Ascending aorta (tissue), 2 donors: ENCODE measurements at places on chromosomes 11 and 22. TPM values are rescaled to one million over a fixed set of nuclear protein-coding genes. Genes with fewer than 3 reads are reported as not detected.

The ART1 gene
- 5.6 TPM for total RNA-seq

The PLAAT3 gene
- 21.1 TPM for total RNA-seq

The MPZL3 gene
- total RNA-seq: 0.21 TPM

The VPREB3 gene
- total RNA-seq: not detected

DNA sequence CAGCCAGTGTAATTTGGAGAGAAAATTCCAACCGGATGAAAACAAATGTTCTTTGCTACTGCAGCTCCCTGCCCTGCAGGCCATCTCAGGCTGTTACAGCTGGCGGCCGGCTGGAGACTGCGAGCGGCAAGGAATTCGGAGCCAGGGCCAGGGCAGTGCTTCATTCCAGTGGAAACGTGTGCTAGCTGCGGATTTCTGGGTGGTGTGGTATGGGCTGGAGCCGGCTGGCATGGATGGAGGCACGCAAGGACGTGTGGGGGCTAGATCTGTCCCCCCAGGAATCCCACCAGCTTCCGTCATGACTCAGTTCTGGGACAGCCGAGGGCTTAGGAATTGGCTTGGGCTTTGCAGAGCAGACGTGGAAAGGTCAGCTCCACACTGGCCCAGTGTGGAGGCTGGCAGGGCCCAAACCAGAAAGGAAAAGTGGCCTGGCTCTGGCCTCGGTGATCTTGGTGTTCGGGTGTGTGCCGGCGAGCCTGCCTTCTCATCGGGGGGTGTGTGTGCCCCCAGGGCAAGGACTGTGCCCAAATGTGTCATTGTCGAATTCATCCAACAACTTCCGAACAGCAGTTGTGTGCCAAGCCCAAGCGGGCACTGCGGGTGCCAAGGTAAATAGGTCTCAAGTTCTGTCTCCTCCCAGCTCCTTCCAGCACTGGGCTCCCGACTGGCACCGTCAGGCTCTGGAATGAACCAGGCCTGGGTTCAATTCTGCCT lies 48.1 kb upstream of the SHISAL1 start:
- DNase-seq: no peak

DNA sequence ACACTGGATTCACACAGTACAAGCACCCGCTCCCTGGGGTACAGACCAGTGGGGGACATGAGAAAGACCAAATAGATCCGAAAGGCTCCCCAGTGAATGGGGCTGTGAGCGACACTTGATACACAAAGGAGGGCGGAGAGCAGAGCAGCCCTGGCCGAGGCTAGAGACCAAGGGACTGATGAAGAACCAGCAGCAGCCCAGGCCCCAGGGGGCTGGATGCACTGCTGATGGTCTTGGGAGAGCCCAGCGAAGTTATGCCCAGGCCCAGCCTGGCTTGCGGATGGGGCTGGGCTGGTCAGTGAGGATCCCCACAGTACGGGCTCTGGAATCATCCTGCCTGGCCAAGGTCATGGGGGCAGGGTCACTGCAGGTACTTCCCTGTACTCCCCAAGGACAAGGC lies 23.2 kb downstream of the ARHGAP1 start:
- no peak for DNase-seq

- DNase-seq: no peak
Measured at GRCh38 chr11:113167599-113167998, 146.8 kb upstream of the TTC12 start.

- DNase-seq: no peak
Measured at GRCh38 chr11:574632-575312, 1.5 kb upstream of the PHRF1 start.

- DNase-seq: no peak
Measured at GRCh38 chr11:117058761-117059261, 39.4 kb downstream of the SIK3 start.
